ENCODE measurements at places on chromosomes 1 and 21. TPM values are rescaled to one million over a fixed set of nuclear protein-coding genes. Genes with fewer than 3 reads are reported as not detected.

- DNase-seq = no peak
Measured at GRCh38 chr1:228410015-228410414, 3.4 kb upstream of the TRIM11 start.

The ACTL8 gene
- not detected for total RNA-seq

GRCh38 chr1:59046134-59046533 lies 250.8 kb upstream of the FGGY start:
- DNase-seq = no peak

DNA sequence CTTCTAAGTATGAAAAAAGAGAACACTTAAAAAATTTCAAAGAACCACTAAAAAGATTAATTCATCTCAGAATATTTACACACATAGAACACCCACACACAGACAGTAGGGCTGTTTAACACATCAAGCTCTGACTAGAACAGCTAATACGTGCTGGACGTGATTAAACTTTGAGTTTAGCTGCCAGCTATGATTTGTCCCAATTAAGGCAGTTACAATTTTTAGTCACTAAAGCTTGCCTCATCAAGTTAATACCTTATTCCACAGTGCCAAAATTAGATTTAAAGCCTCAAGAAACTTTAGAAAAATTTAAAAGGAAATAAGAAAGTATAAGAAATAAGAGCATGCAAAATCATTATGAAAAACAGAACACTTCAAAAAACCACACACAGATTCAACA lies 18.9 kb downstream of the SLC16A1 start:
- DNase-seq = no peak

The CHIT1 gene
- 0.42 TPM for total RNA-seq

- DNase-seq = no peak
Measured at GRCh38 chr1:234572966-234573365, 37.0 kb downstream of the IRF2BP2 start.

DNA sequence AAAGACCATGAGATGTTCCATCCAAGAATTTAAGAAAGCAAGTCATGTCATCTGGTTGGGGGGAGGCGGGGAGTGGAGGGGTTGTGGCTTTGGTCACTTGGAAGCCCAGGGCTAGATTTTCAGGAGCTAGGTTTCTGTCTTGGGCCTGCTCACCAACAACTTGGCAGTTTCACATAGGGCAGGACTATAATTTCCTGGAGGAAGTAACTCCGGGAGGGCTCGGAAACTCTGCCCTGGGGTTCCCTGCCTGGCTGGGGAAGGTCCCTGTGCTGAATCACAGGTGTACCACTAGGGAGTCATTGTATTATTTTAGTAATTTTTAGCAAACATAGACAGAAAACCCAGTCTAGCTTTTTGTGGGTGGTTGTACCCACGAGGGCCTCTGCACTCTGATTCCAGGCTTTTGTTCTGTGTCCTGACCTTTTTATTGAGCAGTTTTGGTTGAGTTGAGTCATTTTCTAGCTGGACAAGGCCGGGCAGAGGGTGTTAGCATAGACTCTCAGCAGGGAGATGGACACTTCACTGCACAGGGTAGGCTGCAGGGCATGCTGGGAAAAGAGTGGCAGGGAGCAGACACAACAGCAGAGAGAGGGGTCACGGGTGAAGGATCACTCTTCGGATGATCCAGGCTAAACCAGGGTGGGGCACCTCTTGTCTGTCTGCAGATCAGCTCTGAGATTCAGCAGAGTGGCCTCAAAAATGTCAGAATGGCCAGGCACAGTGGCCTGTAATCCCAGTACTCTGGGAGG lies 144.7 kb downstream of the GRIK3 start:
- DNase-seq = peak; percentile 2

Measured in activated CD4-positive, alpha-beta T cell treated with anti-CD3 and anti-CD28 coated beads, Interleukin-2, amount 10 ng/mL, durations not matched to agents 7 days and 5 days (primary cell).